ENCODE measurements at places on chromosomes 5 and 9. TPM values are rescaled to one million over a fixed set of nuclear protein-coding genes. Genes with fewer than 3 reads are reported as not detected.

HACD4 gene
- total RNA-seq, result 1.5 TPM

DNA sequence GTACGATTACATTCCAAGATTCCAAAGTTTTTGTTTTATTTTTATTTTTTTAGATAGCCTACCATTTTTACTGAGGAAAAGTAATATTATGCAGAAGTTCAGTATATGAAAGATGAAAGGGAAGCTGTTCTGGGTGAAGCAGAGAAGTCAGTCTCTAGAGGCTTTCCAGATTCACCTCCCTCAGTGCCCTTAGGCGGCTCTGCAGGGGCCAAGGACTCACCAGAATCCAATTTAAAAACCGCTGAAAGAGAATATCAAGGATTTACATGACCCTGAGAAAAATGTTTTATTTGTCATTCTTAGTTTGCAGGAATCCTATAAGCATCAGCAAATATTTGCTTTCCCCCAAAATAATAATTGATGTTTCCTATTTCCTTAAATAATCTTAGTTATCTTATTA, 1084.6 kb upstream of the ARRDC3 start:
- DNase-seq, result no peak

DNA sequence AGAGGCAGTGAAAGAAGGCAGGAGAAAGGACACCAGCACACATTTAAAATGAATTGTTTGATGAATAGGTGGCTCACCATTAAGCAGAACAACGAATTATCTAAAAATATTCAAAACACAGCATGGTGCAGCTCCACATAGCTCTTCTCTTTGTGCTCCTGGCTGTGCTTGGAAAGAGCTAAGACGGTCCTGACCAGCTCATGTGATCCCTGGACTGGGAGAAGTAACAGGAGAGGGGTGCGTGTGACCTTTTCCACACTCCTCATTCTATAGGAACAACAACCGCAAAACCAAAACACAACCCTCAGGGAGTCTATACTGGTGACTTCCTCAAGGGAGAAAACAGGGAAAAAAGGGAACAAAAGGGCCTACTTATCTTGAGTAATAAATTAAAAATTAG, 140.5 kb downstream of the DIRAS2 start:
- no peak for DNase-seq

DNA sequence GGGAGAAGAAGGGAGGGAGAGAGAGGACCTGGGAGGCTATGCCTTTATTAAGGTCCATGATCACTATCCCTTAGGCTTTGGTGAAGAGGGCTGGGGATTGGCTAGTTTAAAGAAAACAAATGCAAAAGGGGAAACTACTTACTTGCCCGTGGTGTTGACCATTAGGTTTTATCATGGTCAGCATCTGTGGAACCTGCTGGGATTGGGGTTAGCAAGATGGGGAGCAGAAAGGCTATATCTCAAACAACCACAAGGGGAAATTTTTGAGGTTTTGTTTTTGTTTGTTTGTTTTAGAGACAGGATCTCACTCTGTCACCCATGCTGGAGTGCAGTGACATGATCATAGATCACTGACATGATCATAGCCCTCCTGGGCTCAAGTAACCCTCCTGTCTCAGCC, 9.0 kb upstream of the RAD23B start:
- no peak for DNase-seq

DNA sequence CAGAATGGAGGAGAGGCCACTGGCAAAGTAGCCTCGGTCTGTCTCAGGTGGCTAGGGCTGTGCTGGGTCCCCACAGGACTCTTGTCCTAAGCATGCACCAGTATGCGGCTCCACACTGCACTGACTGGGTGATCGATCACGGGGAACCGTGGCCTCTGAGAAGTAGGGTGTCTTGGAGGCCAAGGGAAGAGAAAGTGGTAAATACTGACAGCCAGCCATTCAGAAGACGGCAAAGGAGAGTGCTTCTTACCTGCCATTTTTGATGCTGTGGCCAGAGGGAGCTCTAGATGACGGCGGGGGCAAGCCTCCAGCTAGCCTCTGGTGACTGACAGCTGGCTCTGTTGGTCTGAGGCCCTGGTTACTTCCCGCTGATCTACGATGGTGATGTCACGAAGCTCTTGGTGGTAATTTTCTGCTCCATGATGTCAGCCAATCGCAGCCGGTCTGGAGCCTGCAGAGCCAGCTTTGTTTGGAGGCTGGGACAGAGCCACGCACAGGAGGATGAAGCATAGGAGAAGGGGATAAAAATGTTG, 40.4 kb upstream of the GADD45G start:
- peak; percentile 18 for DNase-seq

LHX2 gene
- total RNA-seq, result 0.64 TPM

GRCh38 chr9:76394960-76395252, 680 bp upstream of the RFK start:
- DNase-seq, result peak; percentile 53

IFNA13 gene
- total RNA-seq, result not detected

DNA sequence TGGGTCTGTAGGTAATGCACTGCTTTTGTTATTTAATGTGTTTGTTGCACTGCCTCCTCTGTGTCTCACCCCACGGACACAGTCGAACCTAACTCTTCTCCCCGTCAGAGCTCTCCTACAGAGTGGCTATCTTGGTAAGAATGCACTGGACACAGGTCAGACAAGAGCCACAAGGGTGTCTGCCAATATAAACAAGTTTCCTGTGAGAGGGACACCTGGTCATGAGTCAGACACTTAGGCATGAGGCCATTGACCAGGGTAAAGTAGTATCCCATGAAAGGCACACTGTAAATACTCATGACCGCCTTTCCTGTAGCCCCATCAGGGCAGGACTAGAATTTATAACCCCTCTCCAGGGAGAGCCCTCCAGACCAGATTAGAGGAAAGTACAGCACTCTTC, 115.5 kb downstream of the SLC12A2 start:
- no peak for DNase-seq

C5orf52 gene
- total RNA-seq, result not detected

NUTM2F gene
- not detected for total RNA-seq

- no peak for DNase-seq
Observed at GRCh38 chr9:19624519-19624918, 164.3 kb downstream of the SLC24A2 start.

DNA sequence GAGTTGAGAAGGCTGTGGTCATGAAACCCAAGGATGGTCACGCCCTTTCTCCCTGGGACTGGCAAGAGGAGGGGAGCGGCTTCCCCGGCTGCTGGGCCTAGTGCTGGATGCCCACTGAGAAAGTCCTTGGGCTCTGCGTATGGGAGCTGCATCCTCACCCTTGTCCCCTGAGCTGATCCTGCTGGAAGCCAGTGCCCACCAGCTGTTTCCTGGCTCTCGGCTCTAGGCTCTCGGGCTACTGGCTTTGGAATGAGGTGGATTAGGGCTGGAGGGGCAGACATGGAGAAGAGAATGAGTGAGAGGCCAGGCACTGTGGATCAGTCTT, 149.3 kb upstream of the PPP1R26 start:
- DNase-seq, result no peak

- DNase-seq, result no peak
Observed at GRCh38 chr5:53327811-53328334, 152.6 kb upstream of the FST start.

DNA sequence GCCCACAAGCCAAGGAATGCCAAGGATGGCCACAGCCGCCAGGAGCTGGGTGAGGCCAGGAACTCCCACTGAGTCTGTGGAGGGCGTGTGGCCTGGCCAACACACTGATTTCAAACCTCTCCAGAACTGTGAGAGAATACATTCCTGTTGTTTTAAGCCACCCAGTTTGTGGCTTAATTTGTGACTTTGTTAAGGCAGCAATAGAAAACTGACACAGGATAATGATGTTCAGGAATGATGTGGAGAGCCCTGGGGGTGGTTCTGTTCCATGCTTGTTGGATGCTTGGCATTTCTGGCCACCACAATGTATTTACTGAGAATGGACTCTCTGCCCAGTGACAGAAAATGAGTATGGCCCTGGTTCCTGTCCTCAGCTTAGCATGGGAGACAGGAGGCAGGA, 82.8 kb downstream of the DAP start:
- no peak for DNase-seq

- DNase-seq, result no peak
Observed at GRCh38 chr5:139426203-139426885, 13.0 kb downstream of the DNAJC18 start.

DNA sequence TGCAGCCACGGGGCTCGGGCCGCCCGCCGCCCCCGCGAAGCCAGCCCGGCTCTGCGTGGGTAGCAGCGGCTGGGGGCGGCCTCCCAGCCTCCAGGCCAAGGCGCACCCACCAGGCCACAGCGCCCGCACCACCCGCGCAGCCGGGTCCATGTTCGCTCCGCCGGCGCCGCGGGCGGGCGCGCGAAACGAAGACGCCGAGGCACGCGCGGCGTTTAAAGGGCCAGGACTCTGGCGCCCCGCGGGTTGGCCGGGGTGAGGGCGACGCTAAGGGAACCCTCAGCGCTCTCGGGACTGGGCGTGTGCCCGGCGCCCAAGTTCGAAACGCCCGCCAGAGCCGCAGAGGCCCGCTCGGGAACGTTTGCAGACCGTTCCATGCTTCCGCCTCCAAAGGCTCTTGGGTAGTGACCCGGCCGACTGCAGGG, at the start of gene PTGES2:
PTGES2 (minus strand) TSS at position 162 of the 422 bp plus-strand sequence; CDS start at position 150, 12 bp downstream.
- DNase-seq, result peak; percentile 85

DNA sequence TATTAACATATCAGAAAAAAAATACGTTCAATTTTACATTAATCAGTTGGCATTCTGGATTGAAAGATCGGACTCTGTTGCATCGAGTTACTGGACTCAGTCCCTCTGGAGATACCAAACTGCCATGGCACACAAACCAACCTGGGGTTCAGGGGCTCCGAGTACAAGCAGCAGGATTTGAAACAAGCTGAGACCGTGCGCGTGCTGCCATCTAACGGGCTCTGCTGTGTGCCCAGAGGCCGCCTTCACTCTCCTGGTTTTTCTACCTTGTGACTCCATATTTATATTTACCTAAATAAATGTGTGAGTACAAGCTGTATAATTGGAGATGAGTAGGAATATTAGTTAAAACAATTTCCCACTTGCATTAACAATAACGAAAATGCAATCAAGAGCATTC, 48.2 kb downstream of the ANXA1 start:
- no peak for DNase-seq

GRCh38 chr5:78738693-78739300, 90.2 kb upstream of the LHFPL2 start:
- DNase-seq, result no peak

BNC2 gene
- total RNA-seq, result 5.2 TPM

INSL4 gene
- not detected for total RNA-seq

DNA sequence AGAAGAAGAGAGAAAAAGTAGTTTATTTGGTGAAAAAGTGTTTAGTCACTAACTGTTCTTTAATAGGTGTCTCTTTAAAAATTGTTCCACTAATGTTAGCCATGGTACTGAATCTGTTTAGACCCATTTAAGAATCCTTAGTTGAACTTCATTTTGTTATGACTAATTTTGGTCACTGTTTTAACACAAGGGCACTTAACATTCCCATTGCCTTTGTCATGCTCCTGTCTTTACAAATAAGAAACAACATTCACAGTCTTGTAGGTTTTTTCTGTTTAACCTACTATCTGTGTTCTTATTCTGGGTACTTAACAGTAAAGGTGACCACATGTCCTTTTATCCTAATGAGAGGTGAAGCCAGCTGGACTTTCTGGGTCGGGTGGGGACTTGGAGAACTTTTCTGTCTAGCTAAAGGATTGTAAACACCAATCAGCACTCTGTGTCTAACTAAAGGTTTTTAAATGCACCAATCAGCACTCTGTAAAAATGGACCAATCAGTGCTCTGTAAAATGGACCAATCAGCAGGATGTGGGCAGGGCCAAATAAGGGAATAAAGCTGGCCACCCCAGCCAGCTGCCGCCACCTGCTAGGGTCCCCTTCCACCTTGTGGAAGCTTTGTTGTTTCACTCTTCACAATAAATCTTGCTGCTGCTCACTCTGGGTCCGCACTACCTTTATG, 116.7 kb downstream of the WDR70 start:
- no peak for DNase-seq

PRSS3 gene
- 5.2 TPM for total RNA-seq

DNA sequence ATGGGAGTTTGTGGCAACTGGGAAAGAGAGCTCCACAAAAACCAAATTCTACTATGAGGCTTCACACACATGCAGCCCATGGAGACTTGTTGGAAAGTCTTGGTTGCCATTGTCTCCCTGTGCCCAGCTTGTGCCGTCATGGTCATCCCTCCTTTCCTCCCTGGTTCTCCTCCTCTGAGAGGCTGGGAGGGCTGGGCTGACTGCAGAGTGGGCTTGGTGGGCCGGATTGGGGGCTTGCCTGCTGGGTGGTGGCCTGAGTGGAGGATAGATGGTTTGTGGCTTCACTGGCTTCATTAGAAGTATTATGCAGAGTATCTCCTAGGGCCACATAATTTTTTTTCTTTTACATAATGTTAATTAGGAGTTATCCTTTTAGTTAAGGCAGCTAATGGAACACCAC, 52.3 kb upstream of the IRX2 start:
- DNase-seq, result no peak

GRCh38 chr5:131994090-131994489, 17.4 kb downstream of the ACSL6 start:
- DNase-seq, result no peak

- no peak for DNase-seq
Observed at GRCh38 chr9:95465115-95465514, 51.7 kb downstream of the PTCH1 start.

GRCh38 chr5:90399251-90399650, 10.3 kb downstream of the CETN3 start:
- DNase-seq, result no peak

GRCh38 chr5:119626086-119626485, 3.3 kb upstream of the FAM170A start:
- no peak for DNase-seq

MSANTD3 gene
- total RNA-seq, result 30.7 TPM

GRCh38 chr5:68484307-68485068, 268.9 kb downstream of the PIK3R1 start:
- no peak for DNase-seq

RGS7BP gene
- 16.2 TPM for total RNA-seq

GRCh38 chr5:137598399-137598798, 99.3 kb upstream of the SPOCK1 start:
- peak; percentile 78 for DNase-seq

C9orf50 gene
- not detected for total RNA-seq

SLC27A6 gene
- 2.2 TPM for total RNA-seq

- DNase-seq, result no peak
Observed at GRCh38 chr5:139910901-139911300, 115.3 kb downstream of the PSD2 start.

Measured in cerebellum (tissue), 4 donors.